ENCODE measurements at places on chromosomes 11 and 22.

DNA sequence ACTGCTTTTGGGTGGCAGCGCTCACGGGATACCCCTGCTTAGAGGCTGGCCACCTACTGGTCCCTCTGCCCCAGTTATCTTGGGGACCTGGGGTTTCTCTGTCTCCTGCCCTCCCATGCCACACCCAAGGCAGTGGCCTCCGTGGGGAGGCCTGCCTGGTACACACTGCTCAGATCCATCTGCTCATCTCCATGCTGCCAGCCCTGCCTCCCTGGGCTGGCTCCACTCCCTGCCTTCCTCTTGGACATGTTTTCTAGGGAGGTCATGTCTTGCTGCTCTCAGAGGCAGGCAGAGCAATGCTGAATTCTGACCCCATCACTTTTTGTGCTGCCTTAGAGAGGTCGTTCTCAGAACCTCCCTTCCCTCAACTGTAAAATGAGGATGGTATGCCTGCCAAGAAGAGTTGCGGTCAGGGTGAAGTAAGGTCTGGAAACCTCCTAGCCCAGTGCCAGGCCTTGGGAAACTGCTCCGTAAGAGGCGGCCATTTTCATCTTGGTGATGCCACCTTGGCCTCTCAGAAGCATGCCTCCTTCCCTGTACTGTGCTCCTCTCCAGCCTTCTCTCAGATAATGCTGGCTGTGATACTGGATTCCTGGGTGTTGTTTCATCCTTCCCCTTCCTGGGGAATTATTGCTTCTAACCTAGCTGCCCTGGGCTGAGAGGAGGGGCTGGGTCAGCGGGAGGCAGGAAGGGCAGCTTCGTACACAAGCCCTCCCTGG is 186.4 kb upstream of the ZBED5 start:
- H3K27me3 ChIP-seq: no peaks in the 10 kb centered on the region
- H3K4me3 ChIP-seq: no peak overlapping the region
- no peak for DNase-seq

GRCh38 chr11:29268733-29269132 is 748.1 kb downstream of the KCNA4 start:
- no peak overlapping the region for H3K27ac ChIP-seq
- H3K36me3 ChIP-seq: no peaks in the 10 kb centered on the region
- no peaks in the 10 kb centered on the region for H3K27me3 ChIP-seq
- H3K4me3 ChIP-seq: no peak overlapping the region
- no peak for DNase-seq

DNA sequence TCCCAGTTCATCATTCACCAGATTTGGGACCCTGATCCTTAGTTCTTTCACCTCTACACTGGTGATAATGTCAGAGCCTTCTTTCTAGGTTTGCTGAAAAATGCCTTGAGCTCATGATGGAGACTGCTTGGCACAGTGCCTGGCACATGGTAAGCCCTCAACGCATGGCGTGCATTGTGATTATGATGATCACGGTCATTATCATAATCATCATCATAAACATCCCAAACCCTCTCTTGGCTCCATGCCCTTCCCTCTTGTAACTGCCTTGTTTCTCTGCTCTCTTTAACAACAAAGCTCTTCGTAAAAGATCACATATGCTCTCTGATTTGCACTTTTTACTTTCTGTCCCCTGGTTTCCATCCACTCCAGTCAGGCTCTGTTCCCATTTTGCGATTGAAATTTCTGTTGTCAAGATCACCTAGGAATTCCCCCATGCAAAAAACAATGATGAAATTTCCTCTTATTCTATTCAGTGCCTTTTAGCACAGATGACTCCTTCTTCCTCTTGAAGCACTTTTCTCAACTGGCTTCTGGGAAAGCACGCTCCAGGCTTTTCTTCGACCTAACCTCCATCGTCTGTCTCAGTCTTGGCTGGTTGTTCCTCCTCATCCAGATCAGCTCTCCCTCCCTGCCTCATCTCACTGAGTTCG is 479.1 kb downstream of the OPCML start:
- no peaks in the 10 kb centered on the region for H3K36me3 ChIP-seq
- H3K4me1 ChIP-seq: no peaks in the 10 kb centered on the region
- DNase-seq: no peak
- H3K27me3 ChIP-seq: no peaks in the 10 kb centered on the region
- H3K4me3 ChIP-seq: no peak overlapping the region

- no peak overlapping the region for H3K27ac ChIP-seq
- H3K27me3 ChIP-seq: no peaks in the 10 kb centered on the region
- DNase-seq: no peak
- H3K4me1 ChIP-seq: no peaks in the 10 kb centered on the region
Observed at GRCh38 chr11:130522284-130522961, 74.0 kb downstream of the ADAMTS15 start.

GRCh38 chr11:42171046-42171445 is 711.6 kb upstream of the LRRC4C start:
- H3K27me3 ChIP-seq: no peaks in the 10 kb centered on the region
- H3K36me3 ChIP-seq: no peaks in the 10 kb centered on the region
- no peak for DNase-seq
- no peaks in the 10 kb centered on the region for H3K4me1 ChIP-seq

Measured in natural killer cell (primary cell).